ENCODE measurements at places on chromosomes 5 and 9.

- peaks cover 7% of the 10 kb centered on the region for H3K4me1 ChIP-seq
- no peak overlapping the region for H3K4me3 ChIP-seq
- DNase-seq = no peak
- H3K27ac ChIP-seq = no peak overlapping the region
- no peaks in the 10 kb centered on the region for H3K36me3 ChIP-seq
- H3K27me3 ChIP-seq = no peaks in the 10 kb centered on the region
Observed at GRCh38 chr5:102623329-102624065, 124.7 kb upstream of the SLCO6A1 start.

DNA sequence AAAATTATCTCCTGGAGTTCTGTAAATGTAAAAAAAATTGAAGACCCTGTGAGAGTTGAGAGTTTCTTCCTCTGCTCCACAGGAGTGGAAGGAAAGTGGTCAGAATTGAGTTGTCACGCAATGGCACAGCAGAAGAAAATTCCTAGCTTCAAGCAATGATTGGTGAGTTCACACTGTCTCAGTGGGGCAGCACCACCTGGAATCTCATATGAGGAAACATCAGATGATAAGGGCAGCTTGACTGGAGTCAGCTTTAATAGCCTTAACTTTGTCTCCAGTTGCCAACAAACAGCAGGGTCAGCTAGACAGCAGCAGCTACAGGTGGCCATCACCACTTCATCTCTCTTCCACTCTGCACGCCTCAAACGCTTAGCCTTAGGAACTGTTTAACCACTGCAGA lies 211.1 kb downstream of the EFNA5 start:
- H3K4me1 ChIP-seq = peaks cover 36% of the 10 kb centered on the region
- no peak overlapping the region for H3K27ac ChIP-seq
- no peaks in the 10 kb centered on the region for H3K27me3 ChIP-seq

GRCh38 chr5:21225223-21226064 lies 1237.4 kb upstream of the CDH18 start:
- DNase-seq = no peak
- no peaks in the 10 kb centered on the region for H3K36me3 ChIP-seq
- H3K27me3 ChIP-seq = no peaks in the 10 kb centered on the region
- H3K4me1 ChIP-seq = no peaks in the 10 kb centered on the region
- H3K4me3 ChIP-seq = no peak overlapping the region

GRCh38 chr5:32916648-32917047 lies 205.5 kb downstream of the NPR3 start:
- no peak overlapping the region for H3K27ac ChIP-seq
- DNase-seq = no peak
- no peaks in the 10 kb centered on the region for H3K36me3 ChIP-seq
- no peaks in the 10 kb centered on the region for H3K4me1 ChIP-seq
- no peaks in the 10 kb centered on the region for H3K27me3 ChIP-seq

GRCh38 chr9:131678499-131679111 lies 61.3 kb downstream of the RAPGEF1 start:
- H3K36me3 ChIP-seq = no peaks in the 10 kb centered on the region
- peaks cover 88% of the 10 kb centered on the region for H3K4me1 ChIP-seq
- peak; percentile 97 for DNase-seq
- H3K4me3 ChIP-seq = no peak overlapping the region
- no peaks in the 10 kb centered on the region for H3K27me3 ChIP-seq
- H3K27ac ChIP-seq = peak overlapping the region; percentile 96

- H3K27me3 ChIP-seq = no peaks in the 10 kb centered on the region
- peaks cover 21% of the 10 kb centered on the region for H3K4me1 ChIP-seq
- H3K36me3 ChIP-seq = no peaks in the 10 kb centered on the region
- no peak for DNase-seq
Observed at GRCh38 chr5:126438267-126438666, 15.1 kb downstream of the GRAMD2B start.

DNA sequence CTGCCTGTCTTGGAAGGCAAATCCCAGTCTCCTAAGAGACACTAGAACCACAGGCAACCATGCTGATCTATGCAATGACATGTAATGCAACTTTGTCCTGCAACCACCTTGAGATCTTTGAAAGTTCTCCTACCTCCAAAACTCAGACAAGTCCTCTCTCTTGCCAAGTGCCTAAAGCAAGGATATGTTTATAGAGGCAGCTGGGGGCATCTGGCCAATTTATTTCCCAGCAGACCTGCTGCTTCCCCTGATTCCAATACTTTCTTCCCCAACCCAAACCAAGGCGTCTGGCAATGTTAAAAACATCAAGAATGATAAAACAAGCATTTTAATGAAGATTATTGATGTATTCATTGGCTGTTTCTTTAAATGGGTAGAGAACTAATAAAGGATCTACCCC lies 138.4 kb downstream of the DOCK8 start:
- no peak overlapping the region for H3K27ac ChIP-seq
- no peak for DNase-seq
- H3K4me3 ChIP-seq = no peak overlapping the region
- H3K36me3 ChIP-seq = no peaks in the 10 kb centered on the region
- H3K4me1 ChIP-seq = peaks cover 12% of the 10 kb centered on the region

GRCh38 chr5:149358294-149358651 lies 427 bp downstream of the PCYOX1L start:
- peak overlapping the region; percentile 71 for H3K27ac ChIP-seq
- H3K36me3 ChIP-seq = no peaks in the 10 kb centered on the region
- DNase-seq = no peak
- H3K4me1 ChIP-seq = peaks cover 11% of the 10 kb centered on the region
- peak overlapping the region; percentile 66 for H3K4me3 ChIP-seq
- H3K27me3 ChIP-seq = no peaks in the 10 kb centered on the region

DNA sequence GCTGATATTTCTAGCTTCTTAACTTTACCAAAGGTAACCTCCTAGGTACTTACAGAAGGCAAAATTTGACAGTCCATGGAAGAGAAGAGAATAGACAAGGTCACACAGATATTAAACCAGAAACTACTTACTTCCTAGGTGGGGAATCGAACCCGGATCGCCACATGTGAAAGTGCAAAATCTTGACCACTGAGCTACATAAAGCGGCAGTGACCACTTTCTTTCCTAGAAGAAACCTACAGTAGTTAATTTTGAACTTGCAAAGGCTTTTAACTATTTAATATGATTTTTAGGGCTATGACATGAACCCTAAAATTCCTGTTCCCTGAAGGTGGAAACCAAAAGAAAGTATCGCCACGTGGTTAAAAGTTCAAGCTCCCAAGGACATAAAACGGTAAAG lies 20.3 kb upstream of the ATOSB start:
- no peaks in the 10 kb centered on the region for H3K27me3 ChIP-seq
- H3K36me3 ChIP-seq = no peaks in the 10 kb centered on the region
- no peaks in the 10 kb centered on the region for H3K4me1 ChIP-seq
- H3K27ac ChIP-seq = no peak overlapping the region
- DNase-seq = no peak

DNA sequence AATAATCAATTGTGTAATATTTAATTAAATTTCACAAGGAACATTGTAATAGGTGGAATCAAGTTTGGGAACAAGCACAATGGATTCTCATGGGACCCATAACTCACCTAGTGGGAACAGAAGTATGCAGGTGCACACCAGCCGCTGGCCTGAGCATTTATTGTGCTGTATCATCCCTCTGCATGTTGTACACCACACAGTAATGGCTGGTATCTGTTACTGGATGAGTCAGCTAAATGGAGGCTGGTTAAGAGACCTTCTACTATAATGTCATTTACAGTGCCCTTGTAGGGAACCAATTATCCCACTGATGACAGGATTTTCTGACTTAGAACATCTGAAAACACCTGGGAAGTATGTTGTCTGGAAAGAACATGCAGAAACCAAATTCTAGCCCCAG lies 3.2 kb upstream of the MAP3K1 start:
- H3K27ac ChIP-seq = no peak overlapping the region
- no peak for DNase-seq
- H3K27me3 ChIP-seq = no peaks in the 10 kb centered on the region
- peaks cover 5% of the 10 kb centered on the region for H3K4me1 ChIP-seq
- no peaks in the 10 kb centered on the region for H3K36me3 ChIP-seq

- H3K36me3 ChIP-seq = no peaks in the 10 kb centered on the region
- H3K4me1 ChIP-seq = no peaks in the 10 kb centered on the region
- H3K27ac ChIP-seq = no peak overlapping the region
- no peak for DNase-seq
- no peaks in the 10 kb centered on the region for H3K27me3 ChIP-seq
Observed at GRCh38 chr5:32790411-32790951, 79.4 kb downstream of the NPR3 start.

- H3K27ac ChIP-seq = no peak overlapping the region
- H3K27me3 ChIP-seq = no peaks in the 10 kb centered on the region
- no peak overlapping the region for H3K4me3 ChIP-seq
- H3K36me3 ChIP-seq = no peaks in the 10 kb centered on the region
Observed at GRCh38 chr5:160082614-160083500, 36.4 kb downstream of the PWWP2A start.

DNA sequence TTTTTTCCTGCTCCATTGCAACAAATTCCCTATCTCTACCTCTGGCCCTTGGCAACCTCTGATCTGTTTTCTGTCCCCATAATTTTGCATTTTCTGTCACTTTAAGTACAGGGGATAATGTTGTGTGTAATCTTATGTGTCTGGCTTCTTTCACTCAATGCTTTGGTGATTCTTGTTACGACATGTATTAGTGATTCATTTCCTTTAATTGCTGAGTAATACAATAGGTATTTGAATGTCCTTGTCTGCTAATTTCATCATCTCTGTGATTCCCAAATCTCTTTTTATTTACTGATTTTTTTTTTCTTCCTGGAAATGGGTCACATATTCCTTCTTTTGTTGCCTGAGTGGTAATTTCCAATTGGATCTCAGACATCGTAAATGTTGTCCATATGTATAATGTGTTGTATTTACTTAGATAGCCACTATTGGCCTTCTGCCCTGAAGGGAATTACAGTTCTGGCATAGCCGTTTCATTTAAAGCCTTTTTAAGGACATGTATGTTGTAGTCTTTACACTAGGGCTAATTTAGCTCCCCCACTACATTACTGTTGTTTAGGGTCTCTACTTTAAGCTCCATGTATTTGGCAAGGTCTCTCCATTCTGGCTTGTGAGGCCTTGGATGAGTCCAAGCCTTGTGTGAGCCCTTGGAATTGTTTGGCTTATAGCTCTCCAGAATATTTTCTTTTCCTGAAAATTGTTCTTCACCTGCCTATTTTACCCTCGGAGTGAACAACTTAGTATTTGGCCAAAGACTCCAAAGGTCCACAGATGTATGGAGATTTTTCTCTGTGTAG lies 683.8 kb downstream of the LRRC70 start:
- H3K4me3 ChIP-seq = no peak overlapping the region
- H3K4me1 ChIP-seq = no peaks in the 10 kb centered on the region
- H3K27ac ChIP-seq = no peak overlapping the region
- no peaks in the 10 kb centered on the region for H3K27me3 ChIP-seq
- DNase-seq = no peak

- H3K4me1 ChIP-seq = peaks cover 17% of the 10 kb centered on the region
- H3K27ac ChIP-seq = no peak overlapping the region
- no peak for DNase-seq
- no peaks in the 10 kb centered on the region for H3K36me3 ChIP-seq
Observed at GRCh38 chr5:173884402-173885053, 3.6 kb upstream of the CPEB4 start.

DNA sequence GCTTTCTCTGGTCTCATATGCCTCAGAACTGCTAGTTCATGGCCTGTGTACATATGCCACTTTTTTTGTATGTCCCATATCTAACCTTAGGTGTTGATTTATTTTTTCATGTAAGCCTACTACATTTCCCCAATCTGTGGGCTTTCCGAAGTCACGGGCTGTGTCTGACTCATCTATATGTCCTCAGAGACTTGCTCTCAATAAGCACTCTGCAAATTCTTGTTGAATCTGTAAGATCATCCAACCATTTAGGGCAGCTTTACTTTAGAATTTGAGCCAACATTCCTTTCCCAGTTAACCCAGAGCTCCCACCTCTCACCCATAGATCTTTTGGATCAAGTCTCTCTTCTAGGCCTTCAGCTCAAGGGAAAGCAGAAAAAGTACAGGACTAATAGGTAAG lies 263.4 kb downstream of the SEC61B start:
- H3K4me1 ChIP-seq = no peaks in the 10 kb centered on the region
- no peaks in the 10 kb centered on the region for H3K36me3 ChIP-seq
- DNase-seq = no peak
- H3K4me3 ChIP-seq = no peak overlapping the region
- no peak overlapping the region for H3K27ac ChIP-seq

DNA sequence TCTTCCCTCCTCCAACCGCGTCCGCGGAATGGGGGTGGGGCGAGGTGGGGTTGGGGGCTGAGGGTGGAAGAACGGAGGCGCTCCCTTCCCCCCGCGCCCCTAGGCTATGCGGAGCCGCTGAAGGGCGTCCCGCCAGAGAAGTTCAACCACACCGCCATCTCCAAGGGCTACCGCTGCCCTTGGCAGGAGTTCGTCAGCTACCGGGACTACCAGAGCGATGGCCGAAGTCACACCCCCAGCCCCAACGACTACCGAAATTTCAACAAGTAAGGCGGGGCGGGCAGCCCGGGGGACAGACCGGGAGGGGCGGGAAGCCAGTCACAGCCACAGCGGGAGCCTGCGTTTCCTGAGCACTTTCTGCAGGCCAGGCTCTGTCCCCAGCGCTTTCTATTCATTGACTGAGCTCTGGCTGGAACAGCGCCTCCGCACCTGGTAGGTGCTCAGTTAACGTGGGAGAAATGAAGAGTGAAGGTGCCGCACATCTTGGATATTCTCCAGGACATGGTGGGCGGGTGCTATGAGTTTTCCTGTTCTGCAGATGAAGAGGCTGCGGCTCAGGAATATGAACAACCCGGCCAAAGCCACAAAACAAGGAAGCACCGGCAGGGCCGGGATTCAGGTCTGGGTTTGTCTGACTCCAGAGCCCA lies 11.3 kb downstream of the MYOZ3 start:
- peaks cover 32% of the 10 kb centered on the region for H3K4me1 ChIP-seq
- no peaks in the 10 kb centered on the region for H3K27me3 ChIP-seq
- DNase-seq = peak; percentile 86
- peak overlapping the region; percentile 65 for H3K27ac ChIP-seq

GRCh38 chr5:172952034-172952511 lies 7.2 kb upstream of the RPL26L1 start:
- H3K4me3 ChIP-seq = no peak overlapping the region
- H3K4me1 ChIP-seq = peaks cover 4% of the 10 kb centered on the region
- no peak for DNase-seq
- no peak overlapping the region for H3K27ac ChIP-seq
- H3K27me3 ChIP-seq = no peaks in the 10 kb centered on the region
- H3K36me3 ChIP-seq = no peaks in the 10 kb centered on the region

GRCh38 chr5:5967373-5967772 lies 411.0 kb downstream of the MED10 start:
- H3K4me3 ChIP-seq = no peak overlapping the region
- H3K27me3 ChIP-seq = no peaks in the 10 kb centered on the region
- H3K27ac ChIP-seq = no peak overlapping the region
- no peaks in the 10 kb centered on the region for H3K4me1 ChIP-seq

- no peaks in the 10 kb centered on the region for H3K36me3 ChIP-seq
- H3K27ac ChIP-seq = no peak overlapping the region
- H3K27me3 ChIP-seq = no peaks in the 10 kb centered on the region
Observed at GRCh38 chr9:89484475-89485404, 13.2 kb downstream of the SEMA4D start.

- DNase-seq = no peak
- no peaks in the 10 kb centered on the region for H3K4me1 ChIP-seq
- H3K4me3 ChIP-seq = no peak overlapping the region
- no peaks in the 10 kb centered on the region for H3K27me3 ChIP-seq
- H3K27ac ChIP-seq = no peak overlapping the region
Observed at GRCh38 chr5:151492729-151493128, 45.3 kb downstream of the SLC36A1 start.

All from vagina (tissue), 2 donors.